ENCODE measurements at places on chromosomes 3 and 15. TPM values are rescaled to one million over a fixed set of nuclear protein-coding genes. Genes with fewer than 3 reads are reported as not detected.

DNA sequence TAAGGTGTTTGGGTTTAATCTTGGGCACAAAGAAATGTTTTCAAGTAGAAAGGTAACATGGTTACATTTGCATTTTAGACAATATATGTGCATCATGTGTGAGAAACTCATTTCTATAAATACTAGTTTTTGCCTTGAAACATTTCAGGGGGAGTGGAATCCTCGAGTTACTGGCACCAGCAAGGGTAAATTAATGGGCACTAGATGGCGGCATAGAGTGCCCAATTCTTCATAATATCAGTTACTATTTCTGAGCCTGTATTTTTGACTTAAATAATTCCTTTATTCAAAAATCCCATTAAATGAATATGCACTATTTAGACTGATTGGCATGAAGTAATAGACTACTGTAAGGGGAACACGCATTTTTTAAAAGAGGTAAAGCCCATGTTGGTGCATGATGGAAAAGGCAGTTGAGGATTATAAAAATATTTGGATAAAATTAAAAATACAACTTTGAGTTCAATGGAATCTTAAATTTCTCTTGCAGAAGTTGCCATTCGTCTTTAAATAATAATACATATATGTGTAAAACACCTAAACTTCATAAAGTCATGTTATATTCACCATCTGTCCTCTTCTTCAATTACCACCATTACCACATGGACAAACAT, 106.3 kb downstream of the ZBTB20 start:
- no peak for DNase-seq

DNA sequence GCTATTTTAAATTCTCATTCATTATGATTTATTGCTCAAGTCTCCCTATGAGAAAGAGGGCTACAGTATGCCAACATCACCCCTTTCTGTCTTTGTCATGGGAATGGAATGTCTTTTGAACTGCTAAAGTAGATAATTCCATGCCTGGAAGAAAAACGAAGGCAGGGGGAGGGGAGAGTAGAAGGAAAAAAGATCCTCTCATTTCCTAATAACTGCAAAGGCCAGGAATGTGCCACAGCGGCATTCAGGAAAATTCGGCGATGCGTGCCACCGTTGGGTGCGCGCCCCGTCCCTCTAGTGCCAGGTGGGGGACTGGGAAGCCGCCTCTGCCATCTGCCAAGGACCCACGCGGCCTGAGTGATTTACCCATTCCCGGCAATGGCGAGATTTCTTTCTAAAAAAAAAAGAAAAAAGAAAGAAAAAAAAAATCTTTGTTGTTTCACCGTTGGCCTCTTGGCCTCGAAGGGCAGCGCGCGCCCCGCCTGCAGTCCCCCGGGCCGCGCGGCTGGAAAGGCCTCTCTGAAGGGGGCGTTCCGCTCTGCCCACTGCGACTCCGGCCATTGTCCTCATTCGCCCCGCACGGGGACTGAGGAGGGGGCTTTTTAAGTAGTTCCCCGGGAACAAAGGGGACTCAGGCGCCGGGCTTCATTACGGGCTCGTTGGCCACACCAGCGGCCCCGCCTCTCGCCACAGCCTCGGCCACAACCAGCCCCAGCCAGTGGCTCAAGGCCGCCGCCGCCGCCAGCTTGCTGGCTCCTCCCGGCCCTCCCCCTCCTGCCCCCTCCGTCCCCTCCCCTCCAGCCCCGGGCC, 54.5 kb downstream of the CPN2 start:
- DNase-seq: peak; percentile 56

DNA sequence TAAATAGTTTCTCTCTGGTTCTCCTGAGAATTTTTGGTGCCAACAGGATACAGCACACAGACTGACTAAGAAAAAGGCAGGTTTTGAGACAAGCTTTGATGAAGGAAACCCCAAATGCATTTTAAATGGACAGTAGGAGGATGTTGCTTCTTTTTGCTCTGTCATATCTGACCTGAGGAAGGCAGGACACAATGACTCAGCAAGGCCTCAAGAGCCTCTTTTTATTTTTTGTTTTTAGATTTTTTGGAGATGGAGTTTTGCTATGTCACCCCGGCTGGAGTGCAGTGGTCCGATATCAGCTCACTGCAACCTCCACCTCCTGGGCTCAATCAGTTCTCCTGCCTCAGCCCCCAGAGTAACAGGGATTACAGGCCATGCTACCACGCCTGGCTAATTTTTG, 16.9 kb upstream of the KNG1 start:
- no peak for DNase-seq

DNA sequence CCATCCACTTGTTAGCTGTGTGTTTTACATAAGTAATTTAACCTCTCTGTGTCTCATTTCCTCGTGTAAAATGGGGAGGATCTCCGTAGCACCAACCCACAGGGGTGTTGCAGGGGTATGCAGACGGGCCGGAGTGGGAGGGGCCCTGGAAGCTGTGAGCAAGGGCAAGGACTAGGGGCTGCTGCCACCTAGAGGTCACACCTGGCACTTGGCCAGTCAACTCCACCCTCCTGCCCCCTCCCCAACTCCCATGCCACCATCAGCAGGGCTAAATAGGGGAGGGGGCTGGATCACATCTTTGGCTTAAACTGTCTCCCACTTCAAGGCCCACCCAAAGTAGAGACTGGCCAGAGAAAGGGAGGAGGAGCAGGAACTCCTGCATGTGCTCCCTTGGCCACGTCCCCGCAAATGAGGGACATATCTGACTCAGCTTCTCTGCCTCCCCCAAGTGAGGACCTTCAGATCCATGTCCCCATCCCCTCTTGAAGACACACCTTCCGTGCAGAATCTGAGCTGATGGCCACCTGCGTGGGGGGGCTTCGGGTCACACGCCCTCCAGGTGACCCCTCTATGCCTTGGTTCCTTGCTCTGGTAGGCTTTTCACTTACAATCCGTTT, 2.6 kb downstream of the CCDC9B start:
- DNase-seq: no peak

- no peak for DNase-seq
Observed at GRCh38 chr3:188746291-188746783, 425.4 kb upstream of the TPRG1 start.

DNA sequence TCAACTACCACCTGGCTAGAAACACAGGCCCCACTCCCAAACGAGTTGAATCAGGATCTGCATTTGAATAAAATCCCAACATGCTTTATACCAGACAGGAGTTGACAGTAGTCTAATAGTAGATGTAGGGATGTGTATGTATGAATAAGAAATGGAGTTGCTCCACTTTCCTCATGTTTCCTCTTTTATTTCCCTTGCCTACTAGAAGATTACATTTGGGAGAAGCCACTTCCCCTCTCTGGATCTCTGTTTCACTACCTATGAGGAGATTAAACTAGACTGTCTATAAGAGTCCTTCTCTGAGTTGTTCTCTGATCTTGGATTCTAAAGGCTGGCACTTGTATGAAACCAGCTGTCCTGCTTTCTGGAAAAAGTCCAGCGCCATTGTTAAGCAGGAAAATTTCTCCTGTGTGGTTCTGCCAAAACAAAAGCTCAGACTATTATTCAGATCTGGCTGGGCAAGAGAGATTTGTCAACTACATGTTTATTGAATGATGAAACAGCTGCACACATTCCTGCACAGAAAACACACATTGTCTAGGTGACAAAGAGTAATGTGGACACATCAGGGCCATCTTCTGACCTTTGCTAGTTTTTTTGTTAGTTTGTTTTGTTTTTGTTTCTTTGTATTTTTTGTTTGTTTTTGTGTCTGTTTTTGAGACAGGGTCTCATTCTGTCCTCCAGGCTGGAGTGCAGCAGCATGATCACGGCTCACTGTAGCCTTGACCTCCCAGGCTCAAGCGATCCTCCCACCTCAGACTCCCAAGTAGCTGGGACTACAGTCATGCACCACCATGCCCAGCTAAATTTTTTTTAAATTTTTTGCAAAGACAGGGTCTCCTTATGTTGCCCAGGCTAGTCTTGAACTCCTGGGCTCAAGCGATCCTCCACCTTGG, 29.9 kb downstream of the ACP3 start:
- peak; percentile 82 for DNase-seq

DNA sequence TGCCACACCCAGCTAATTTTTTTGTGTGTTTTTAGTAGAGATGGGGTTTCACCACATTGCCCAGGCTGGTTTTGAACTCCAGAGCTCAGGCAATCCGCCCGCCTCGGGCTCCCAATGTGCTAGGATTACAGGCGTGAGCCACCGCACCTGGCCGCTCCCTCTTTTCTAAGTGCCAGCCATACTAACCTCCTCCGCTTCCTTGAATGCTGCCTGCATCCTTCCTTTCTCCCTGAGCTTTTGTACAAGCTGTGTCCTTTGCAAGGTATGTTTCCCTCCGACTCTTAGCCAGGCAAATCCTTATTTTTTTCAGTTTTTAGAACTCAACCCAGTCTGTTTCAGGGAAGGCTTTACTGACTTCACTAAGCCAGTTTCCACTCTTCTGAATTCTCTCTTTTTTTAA, 60.6 kb downstream of the NR1D2 start:
- DNase-seq: no peak

DNA sequence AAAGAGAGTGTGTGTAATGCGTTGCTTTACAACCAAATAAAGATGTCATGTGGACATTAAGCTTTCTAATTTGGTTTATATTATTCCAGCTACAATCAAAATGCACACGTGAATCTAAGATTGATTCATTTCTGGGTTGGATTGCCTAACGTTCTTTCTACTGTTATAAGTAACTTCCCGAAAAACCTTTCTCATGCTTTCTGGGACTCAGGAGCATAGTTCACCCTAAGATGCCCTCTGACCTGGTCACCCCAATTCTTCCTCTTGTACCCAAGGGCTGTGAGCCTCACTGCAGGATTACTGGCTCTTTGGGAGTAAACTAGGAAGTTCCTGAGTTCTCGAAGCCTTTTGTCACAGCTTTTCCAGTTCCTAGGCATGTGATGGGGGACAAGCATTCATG, 12.7 kb upstream of the LMCD1 start:
- no peak for DNase-seq

DNA sequence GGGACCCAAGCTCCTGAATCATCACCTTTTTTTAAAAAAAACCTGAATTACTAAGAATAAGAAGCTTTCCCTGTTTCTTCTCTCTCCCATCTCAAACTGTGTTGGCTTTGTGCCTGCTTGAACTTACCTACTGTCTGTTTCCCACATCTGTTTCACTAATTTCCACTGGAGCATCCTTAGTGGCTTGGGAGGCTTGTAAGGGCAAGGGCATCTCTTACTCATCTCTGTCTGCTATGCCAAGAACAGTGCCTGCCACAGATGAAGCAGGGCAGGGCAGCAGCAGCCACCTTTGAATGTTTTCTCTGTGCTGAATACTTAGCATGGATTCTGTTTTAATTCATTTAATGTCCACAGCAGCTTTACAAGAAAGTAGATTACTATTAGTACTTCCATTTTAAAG, 42.3 kb downstream of the SNRK start:
- no peak for DNase-seq

DNA sequence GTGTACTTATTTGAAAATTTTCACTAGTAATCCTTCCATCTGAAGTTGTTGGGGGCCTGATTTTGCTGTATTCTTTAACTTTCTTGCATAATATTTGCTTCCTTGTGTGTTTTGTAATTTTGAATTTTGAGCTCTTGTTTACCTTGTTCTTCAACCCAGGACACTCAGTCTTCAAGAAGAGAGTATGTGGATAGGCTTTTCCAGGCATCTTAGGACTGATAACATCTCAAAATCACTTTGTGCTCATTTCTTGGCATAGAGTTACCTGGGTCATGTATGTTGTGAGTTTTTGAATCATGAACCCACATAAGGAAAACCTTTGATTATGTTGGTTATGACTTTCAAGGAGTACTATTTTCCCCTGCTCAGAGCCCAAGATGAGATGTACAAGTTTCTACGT, 13.4 kb downstream of the BTD start:
- no peak for DNase-seq

GRCh38 chr15:81398910-81399551, 25.0 kb upstream of the TMC3 start:
- peak; percentile 70 for DNase-seq

GRCh38 chr3:40845447-40845846, 320.7 kb downstream of the ZNF621 start:
- DNase-seq: no peak

DNA sequence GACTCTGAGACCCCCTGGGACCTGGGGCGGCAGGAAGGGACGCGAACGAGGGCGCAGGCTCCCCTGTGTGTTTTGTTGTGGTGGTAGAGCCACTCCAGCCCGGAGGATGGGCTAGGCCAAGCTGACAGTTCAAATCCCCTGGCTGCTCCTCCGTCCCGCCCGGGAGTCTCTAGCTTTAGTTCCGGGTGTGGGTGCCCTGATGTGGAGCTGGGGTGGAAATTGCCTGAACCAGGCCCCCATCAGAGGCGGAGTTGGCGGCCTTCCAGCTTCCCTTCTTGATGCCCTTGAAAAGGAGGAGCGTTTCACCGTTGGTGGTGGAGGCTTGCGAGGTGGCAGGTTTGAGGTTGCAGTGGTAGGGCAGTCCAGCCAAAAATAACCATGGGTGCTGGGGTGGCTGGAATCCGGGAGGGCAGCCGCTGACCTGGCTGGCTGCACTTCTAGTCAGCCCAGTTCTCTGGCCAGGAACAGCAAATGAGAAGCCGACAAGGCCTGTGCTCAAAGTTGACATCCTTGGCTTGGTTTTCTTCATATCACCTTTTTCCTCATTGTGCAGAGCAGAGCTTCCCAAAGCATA, 817 bp downstream of the CLK3 start:
- DNase-seq: peak; percentile 45

GRCh38 chr15:58309963-58310928, 121.5 kb upstream of the LIPC start:
- DNase-seq: no peak

- DNase-seq: no peak
Observed at GRCh38 chr3:42095540-42095939, 4.4 kb downstream of the TRAK1 start.

- no peak for DNase-seq
Observed at GRCh38 chr3:119703820-119704531, 1.2 kb downstream of the CFAP91 start.

DNA sequence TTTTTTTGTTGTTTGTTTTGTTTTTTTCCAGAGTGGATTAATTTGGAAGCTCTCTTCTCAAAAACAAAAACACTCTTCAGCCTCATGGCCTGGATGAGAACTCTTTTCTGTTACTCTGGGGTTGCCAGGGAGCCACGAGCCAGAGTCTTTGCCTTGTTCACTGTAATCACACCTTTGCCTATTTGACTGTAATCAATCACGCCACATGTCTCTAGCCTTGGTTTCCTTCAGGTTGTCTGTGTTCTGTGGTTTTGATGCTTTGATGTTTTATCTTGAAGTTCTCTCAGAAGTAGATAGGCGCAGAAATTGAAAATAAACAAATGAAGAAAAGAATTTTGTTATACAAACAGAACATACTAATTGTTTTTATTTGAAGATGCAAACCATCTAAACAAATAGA, 62.3 kb upstream of the IGF1R start:
- no peak for DNase-seq

DNA sequence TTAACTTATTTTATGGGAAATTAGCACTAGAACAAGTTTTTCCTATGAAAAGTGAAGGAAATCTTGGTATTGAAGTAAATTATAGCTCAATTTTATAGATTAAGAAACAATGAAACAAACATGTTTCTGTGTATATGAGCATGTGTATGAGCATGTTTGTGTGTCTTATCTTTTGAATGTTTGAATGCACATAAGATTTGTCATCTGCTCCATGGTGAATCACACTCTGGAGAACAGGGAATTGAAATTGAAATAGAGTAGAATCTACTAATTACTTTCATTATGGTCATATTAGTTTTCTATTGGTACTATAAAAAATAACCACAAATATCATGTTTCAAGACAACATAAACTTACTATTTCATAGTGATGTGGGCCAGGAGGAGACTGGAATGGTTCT, 646.6 kb downstream of the OTOL1 start:
- DNase-seq: no peak

- no peak for DNase-seq
Observed at GRCh38 chr3:2934541-2934940, 175.6 kb downstream of the IL5RA start.

Gene PGBD4
- 1.3 TPM for total RNA-seq

Gene MUC20
- 17.9 TPM for total RNA-seq

Gene MYRIP
- total RNA-seq: 4.8 TPM

Gene SAMD7
- total RNA-seq: not detected

Gene ATP2B2
- 0.74 TPM for total RNA-seq
